ENCODE measurements at places on chromosomes 7 and 10.

- no peak for DNase-seq
Observed at GRCh38 chr10:121597504-121598262, 561 bp downstream of the FGFR2 start.

- no peak for DNase-seq
Observed at GRCh38 chr10:114478281-114478680, 74.0 kb upstream of the AFAP1L2 start.

DNA sequence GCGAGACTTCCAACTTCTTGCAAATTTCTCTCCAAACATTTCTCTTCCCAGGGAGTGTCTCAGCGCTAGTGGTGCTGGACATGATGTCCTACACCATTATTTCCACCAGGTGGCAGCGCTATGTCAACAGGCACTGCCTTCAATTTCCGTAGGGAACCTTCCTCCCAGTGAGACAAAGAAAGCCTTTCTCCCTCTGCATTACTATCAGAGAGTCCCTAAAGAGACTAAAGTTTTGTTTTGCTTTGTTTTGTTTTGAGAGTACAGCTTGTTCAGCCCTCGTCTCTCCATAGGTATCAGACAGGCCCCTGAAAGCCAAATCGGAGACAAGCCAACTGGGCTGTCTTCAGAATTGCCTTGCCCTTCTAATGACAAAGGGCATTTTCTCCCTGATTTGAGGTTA lies 44.2 kb upstream of the GGCT start:
- DNase-seq, result peak; percentile 26

DNA sequence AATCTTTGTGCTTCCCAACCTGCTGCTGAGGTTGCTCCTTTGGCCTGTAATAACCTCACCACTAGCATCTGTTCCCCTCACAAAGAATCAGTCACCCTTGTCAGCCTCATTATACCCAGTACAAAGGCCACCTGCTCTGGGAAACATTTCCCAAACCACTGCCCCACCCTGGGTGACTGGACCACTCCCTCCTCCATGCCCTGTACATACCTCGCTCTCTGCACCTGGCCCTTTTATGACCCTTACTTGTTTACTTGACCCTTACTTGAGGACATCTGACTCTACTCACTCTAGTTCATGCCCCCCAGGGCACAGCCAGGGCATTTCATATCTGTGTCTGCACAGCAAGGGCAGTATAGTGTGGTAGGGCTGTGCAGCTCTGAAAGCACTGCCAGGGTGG lies 21.4 kb upstream of the AOC1 start:
- no peak for DNase-seq

DNA sequence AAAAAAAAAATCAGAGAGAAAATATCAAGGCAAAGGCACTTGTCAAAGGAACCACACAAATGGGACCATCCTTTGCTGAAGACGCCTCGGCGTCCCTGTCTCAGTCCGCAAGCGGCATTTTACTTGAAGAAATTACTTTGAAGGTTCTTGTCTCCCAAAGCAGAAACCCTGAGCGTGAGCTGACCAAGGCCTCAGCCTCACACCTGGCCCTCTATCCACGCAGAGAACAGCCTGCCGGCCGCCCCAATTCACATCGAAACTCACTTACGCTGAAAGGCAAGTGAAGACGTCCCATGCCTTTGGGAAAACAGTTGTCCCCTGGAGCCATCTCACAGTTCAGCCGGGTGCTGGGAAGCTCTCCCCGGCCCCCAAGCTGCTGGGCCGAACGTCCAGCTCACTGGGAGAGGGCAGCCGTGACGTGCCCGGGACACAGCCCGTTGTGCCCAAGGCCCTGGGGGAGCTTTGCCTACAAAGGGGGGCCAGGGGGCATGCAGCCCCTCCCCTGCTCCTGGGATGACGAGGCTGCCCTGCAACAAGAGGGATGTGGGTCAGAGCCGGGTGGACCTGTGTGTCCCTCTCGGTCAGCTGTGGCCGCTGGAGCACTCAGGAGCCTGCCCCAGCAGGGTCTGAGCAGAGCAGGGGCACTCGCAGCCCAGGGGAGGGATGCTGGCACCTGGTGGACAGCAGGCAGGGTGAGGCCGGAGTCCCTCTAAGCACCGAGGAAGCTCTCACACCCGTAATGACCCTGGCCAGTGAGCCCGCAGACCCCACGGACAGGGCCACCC lies 49.6 kb upstream of the PDGFA start:
- DNase-seq, result no peak

DNA sequence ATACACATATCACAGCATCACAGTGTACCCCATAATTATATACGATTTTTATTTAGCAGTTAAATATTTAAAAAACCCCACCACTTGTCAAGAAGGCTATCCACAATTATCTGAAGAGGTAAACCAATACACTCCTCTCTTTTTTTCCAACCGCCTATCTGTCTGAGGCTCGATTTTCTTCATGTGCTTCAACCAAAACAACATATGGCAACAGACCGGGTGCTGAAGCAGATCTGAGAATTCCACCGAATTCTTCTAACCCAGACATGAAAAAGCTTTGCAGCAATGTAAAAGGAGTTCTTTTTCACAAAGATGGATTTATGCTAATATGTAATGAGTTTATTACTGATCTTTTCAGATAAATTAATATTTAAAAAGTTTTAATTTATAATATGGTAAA lies 132.4 kb upstream of the RHEB start:
- DNase-seq, result no peak

DNA sequence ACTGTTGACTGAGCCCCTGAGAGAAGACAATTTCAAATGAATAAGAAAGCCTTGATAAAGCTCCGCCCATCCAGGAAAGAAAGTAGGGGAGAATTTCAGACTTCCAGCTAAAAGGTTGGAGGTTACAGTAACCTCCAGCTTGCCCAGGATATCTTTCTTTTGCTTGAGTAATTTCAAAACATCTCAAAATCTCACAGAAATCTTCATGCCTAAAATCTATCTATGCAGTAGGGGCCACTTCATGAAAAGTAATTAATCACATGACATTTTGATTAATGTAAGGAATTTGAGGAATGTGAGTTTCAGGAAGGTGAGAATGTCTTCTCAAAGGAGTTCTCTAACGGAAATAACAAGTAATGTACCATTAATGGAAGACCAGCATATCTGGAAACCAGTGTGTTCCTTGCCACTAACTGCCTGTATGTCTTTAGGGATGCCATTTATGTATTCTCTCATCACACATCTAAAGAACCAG lies 24.2 kb downstream of the TRIL start:
- DNase-seq, result no peak

DNA sequence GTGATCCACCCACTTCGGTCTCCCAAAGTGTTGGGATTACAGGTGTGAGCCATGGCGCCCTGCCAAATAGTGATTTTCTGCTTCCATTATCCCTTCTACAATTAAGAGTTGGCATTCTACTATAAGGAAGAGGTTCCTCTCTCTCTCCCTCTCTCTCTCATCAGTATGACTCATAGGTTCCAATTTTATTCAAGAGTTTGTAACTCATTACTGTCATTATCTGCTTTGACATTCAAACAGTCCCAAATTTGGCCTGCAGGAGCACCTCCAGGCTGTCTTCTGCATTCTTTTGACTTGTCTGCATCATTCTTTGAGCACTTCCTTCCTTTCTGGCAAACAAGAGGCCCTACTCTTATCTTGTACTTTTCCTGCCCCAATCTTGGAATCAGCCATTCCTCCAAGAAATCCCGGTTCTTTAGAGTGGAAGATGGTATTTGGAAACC lies 33.2 kb upstream of the CALU start:
- no peak for DNase-seq

GRCh38 chr10:49387071-49387470 lies 8.8 kb downstream of the DRGX start:
- no peak for DNase-seq

GRCh38 chr10:28564905-28565304 lies 32.0 kb downstream of the WAC start:
- no peak for DNase-seq

DNA sequence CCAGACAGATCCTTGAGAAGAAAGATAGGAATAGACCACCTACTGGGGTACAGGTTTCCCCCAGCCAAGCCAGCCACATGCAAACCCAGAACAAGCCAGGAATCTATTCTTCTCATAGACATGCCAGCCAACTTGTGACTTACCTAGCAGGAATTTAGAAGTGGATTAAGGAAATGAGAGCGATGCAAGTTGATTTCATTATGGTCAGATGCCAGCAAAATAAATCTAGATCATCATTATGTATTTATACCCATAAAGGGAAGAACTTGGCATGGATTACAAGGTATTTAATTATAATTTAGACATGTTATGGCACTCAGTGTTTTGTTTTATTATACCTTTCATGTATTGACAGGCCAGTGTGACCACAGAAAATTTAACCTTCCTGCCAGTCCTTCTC lies 32.8 kb downstream of the SLC35G1 start:
- no peak for DNase-seq

- DNase-seq, result no peak
Observed at GRCh38 chr7:136293841-136294391, 316.8 kb upstream of the MTPN start.

DNA sequence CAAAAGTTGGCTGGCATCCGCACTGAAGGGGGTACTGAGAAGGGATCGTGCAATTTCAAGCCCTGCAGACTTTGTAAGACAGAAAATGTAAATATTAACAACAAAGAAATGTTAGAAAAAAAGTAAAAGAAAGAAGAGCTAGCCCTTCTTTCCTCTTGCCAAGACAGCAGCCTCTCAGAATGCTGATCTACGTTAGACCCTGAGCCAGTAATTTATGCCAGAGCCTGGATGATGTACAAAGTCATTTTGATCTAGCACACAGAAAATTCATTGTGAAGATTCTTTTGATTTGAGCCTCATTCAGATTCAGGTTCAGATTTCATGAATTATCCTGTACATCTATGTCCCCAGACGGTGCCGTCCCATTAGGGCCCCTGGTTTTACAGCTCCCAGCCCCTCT lies 105.2 kb downstream of the PRKCQ start:
- no peak for DNase-seq

DNA sequence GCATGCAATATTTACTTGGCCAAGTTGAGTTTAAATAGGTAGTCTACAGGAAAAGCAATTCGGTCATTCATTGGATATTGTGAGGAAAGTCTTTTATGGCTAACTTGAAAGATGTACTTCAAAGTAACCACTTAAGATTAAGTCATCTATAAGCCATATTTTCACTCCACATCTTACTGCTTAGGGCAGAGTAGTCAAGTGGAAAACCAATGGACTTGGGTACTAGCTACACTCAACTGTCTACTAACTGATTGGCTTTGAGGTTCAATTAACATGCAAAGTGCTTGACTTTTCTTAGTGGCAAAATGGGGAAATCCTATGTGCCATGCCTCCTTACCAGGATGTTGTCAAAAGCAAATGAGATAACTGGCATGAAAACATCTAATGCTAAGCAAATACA lies 51.0 kb downstream of the CAV1 start:
- DNase-seq, result no peak

GRCh38 chr7:152419473-152420429 lies 16.1 kb downstream of the KMT2C start:
- no peak for DNase-seq

DNA sequence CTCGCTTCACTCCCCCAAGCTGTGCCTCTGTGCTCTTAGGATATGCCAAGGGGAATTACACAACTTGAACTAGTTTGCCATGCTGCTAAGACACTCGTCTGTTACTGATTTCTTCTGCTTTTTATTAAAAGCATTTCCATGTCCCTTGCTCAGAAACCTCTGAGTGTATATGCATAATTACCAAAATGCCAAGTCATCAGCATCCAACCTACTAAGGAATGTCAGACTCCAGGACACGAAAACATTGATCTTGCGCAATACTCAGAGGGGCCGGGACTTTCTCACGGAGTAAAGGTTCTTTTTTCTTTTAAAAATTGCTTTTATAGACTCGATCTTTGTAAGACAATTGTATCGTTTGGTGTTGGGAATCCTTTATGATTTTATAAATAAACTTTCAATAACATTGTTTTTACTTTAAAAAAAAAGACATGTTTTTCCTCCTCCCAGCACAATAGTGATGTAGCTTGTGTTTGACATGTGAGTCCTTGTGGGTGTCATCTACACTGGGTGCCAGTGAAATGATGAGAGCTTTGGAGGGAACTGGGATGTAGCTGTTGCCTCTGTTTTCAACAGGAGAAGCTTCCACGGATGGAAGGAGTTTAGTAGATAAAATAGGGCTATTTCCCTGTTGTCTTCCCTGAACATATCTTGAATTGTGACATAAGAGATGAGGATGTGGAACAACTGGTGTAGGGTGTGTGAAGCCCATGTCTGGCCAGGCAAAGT lies 43.6 kb downstream of the CNNM1 start:
- no peak for DNase-seq

DNA sequence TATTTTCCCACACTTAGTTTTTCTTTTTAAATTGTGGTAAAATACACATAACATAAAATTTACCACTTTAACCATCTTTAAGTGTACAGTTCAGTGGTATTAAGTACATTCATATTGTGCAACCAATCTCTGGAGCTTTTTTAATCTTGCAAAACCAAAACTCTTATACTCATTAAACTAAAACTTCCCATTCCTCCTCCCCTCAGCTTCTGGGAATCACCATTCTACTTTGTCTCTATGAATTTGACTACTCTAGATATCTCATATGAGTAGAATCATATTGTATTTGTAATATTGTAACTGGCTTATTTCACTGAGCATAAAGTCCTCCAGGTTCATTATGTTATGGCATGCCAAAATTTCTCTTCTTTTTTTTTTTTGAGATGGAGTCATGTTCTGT lies 86.4 kb upstream of the JAZF1 start:
- no peak for DNase-seq

DNA sequence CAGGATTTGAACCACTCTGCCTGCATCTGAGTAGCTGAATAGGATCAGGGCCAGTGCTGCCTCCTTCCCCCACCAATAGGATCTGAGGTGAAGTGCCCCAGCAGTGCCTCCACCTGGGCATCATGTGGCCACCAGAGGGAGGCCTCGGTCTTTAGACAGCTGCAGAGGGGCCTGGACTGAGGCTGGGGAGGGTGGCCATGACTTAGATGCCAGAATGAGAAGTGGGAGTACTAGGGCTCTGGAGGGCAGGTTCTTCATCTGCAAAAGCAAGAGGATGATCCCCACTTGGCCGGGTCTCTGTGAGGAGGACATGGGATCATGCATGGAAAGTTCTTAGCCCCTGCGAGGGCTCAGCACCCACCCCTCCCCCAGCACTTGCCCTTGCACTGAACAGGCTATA lies 56.9 kb downstream of the NEUROG3 start:
- no peak for DNase-seq
